ENCODE measurements at places on chromosomes 4 and X.

GRCh38 chr4:76821641-76822040, 76.3 kb downstream of the SOWAHB start:
- no peak for DNase-seq

DNA sequence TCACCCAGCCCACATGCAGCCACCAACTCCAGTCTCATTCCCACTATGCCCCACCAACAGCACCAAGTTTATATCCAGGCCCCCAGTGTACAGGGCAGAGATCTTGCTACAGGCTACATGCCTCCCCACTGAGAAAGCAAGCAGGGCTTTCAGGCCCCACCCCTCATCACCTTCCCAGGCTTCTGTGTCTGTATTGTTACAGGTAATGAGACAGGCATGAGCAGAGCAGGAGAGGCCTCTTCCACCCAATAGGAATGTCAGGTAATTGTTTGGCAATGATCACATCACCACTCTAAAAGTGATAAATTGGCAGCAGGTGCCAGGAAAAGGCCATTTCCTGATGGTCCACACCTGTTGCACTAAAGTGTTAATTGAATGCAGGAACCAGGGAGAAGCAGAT, 102.5 kb downstream of the ZNF518B start:
- no peak for DNase-seq

- no peak for DNase-seq
These were observed 42.1 kb downstream of the WDFY3 start for GRCh38 chr4:84924434-84924833.

DNA sequence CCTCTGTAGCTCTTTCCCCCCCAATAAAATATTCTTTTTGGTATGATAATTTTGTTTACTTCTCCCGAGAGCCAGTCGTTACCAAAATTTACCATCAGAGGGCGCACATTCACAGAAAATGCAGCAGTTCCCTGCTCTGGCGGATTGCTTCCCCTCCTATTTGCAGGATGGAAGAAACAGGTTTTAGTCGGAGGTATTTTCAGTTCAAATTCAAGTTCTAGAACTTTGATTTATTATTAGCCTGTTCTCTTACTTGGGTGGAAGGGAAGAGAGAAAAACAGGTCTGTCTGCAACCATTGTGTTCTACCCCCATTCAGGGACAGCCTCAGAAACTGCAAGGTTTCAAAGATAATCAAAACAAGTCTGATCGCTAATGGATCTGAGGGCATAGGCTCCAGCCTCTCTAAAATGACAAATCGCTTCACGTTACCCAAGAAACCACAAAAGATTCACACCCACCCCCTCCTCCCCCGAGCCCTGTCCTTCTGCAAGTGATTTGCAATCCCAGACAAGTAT, 263.8 kb upstream of the RPS6KA3 start:
- peak; percentile 32 for DNase-seq

DNA sequence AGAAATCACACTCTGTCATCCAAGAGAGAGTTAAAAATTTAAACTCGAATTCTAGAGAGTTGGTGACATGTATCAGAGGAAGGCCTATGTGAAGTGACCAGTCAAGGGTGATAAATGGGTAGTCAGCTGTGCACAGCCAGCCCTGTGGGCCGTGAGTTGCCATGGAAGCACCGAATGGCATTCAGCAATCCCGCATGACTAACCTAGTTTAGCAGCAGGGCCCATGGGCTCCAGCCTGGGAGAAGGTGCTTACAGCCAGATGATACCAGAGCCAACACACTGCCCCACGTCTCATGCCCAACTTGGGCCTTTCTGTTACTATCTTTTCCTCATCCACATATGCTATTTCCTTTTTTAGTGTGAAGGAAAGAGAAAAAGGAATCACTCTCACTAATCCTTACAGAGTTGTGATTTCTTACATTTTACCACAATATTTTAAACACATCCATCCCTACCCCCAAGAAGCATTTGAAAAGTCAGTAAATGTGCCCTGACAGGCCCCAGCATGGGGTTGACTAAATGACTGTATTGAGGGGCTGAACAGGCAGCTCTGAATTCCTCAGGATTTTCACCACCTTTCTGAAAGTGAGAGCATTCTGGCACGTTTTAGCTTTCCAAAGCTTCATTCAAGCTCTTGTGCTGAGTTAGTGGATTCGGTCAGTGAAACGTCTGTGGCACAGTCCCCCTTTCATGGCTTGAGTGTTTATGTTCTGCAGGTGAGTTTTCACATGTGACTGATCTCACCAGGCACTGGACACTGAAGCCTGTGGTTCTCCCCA, 104.2 kb downstream of the AFF1 start:
- no peak for DNase-seq

DNA sequence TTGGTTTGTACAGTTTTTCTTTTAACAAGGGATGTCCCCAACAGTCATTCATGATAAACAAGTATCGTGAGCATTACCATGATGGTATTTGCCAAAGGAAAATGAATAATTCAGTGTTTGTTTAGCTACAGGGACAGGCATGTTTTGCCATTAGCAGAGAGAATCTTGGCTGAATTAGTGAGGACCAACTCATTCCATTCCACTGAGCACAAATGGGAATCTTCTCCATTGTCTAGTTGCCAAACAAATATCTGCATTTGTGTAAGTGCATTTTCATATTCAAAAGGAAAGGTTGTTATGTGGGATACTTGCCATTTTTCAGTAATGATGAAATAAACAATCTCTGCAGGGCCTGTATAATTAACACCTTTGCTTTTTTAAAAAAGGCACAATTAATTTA, 1762.6 kb downstream of the RPA4 start:
- no peak for DNase-seq

DNA sequence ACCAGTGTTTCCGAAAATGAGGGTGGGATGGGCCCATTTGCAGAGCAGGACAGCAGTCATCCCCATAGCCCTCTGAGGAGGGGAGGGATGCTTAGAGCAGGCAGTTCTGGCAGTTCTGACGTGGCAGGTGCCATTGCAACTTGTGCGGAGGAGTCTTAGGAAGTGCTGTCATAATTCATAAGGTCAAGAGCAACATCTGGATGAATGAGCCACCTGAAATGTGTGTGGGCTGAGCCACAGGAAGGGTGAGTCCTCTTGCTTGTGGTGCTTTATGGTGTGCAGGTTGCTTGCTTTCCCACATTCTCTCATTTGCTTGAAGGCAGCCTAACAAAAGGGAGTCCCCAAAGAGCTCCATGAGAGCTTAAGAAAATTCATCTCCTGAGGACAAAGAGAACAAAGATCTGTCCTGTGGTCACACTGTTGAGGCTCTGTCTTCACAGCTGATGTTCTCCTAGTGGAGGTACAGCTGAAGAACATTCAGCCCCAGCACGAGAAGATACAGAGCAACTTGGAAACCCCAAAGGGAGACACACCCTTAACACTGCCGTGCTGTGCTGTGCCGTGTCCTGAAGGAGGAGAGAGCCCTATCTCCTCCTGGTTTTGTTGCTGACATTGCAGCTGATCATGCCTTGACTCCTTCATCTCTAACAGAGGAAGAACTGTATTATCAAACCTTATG, 60.3 kb downstream of the DLG3 start:
- no peak for DNase-seq

DNA sequence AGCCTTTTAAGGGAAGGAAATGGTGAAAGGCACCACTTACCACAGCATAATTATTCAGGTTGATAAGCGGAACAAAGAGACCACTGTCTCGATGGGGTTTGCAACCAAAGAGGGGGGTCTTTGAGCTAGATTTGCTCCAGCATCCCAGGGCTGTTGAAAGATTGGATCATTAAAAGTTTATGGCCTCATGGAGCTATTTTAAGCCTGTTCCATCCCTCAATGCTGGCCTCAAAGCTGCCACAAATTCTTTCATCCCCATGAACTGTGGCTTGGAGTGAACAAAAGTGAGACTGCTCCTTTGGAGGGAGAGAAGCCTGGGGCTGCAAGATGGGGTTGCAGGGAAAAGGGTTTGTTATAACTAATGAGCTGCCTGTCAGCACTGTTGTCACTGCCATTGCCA, 209.8 kb downstream of the RTL9 start:
- no peak for DNase-seq

- DNase-seq = no peak
These were observed 38.6 kb downstream of the UNC5C start for GRCh38 chr4:95510145-95510544.

Measured in activated CD4-positive, CD25-positive, alpha-beta regulatory T cell (primary cell).